GOT3 (cell line): ENCODE measurements at places on chromosomes 2 and 18.

GRCh38 chr18:59265246-59265973, 7.8 kb downstream of the RAX start:
- DNase-seq: no peak

DNA sequence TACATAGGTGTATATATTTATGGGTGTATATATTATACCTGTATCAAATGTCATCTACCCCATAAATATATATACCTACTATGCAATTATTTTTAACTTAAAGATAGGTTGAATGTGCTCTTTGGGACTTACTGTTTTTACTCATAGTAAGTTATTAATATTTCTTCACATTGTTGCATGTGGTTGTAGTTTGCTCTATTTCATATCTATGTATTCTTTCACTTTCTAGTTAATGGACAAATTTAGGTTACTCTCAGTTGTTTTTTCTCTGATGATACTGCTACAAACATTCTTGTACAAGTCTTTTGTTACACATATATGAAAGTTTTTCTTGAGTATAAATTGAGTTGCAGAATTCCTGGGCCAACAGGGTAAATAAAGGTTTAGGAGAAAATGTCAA, 601.8 kb upstream of the ID2 start:
- no peak for DNase-seq

- DNase-seq: no peak
Observed at GRCh38 chr18:24559526-24559925, 99.1 kb downstream of the HRH4 start.

- no peak for DNase-seq
Observed at GRCh38 chr2:65937379-65938160, 497.4 kb upstream of the MEIS1 start.

- no peak for DNase-seq
Observed at GRCh38 chr2:237563816-237564215, 2.6 kb upstream of the PRLH start.

GRCh38 chr2:138275292-138275690, 226.3 kb upstream of the SPOPL start:
- DNase-seq: no peak
